Cerebellar nuclear complex (tissue), 1 donor: ENCODE measurements at places on chromosomes 4 and X.

- DNase-seq, result no peak
Measured at GRCh38 chrX:120264341-120264740, 13.7 kb downstream of the ZBTB33 start.

GRCh38 chr4:83961575-83961974, 425.7 kb downstream of the GPAT3 start:
- no peak for DNase-seq

DNA sequence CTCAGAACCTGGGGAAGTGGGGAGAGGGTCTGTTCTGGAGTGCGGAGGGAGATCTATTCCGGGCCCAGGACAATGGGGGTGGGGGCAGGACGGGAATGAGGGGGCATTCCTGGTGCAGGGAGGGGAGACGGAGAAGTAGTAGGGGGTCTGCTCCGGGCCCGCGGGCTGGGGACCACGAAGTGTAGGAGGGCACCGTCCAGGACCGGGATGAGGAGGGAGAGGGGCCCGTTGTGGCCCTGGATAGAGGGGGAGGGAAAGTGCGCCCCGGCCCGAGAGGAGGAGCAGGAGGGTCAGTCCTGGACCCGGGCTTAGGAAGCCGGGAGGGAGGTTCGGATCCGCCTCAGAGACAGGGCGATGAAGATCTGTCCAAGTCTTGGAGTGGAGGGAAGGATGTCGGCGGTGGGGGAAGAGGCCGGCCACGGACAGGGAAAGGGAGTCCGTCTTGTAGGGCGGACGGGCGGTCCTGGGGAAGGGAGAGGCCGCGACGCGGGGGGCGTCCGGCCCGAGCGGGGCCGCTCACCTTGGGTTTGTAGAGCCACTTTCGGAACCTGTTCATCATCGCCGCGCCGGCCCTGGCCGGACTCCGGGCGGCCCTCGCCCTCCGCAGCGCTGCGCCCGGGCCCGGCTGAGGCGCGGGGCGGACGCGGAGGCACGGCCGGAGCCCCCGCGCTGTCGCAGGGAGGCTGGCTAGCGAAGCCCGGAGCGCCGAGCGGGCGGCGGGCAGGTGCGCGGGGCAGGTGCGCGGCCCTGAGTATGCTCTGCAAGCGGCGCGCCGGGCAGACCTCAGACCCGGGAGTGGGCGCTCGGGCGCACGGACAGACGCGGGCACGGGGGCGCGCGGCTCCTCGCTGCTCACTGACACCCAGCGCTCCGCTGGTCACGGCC, at the start of gene ZFYVE28:
Gene ZFYVE28, minus strand, starts transcription at position 881 of the 885 bp plus-strand sequence. Its CDS starts 322 bp downstream, at position 559.
- no peak for DNase-seq

- DNase-seq, result no peak
Measured at GRCh38 chr4:88144866-88145300, 13.6 kb downstream of the ABCG2 start.

DNA sequence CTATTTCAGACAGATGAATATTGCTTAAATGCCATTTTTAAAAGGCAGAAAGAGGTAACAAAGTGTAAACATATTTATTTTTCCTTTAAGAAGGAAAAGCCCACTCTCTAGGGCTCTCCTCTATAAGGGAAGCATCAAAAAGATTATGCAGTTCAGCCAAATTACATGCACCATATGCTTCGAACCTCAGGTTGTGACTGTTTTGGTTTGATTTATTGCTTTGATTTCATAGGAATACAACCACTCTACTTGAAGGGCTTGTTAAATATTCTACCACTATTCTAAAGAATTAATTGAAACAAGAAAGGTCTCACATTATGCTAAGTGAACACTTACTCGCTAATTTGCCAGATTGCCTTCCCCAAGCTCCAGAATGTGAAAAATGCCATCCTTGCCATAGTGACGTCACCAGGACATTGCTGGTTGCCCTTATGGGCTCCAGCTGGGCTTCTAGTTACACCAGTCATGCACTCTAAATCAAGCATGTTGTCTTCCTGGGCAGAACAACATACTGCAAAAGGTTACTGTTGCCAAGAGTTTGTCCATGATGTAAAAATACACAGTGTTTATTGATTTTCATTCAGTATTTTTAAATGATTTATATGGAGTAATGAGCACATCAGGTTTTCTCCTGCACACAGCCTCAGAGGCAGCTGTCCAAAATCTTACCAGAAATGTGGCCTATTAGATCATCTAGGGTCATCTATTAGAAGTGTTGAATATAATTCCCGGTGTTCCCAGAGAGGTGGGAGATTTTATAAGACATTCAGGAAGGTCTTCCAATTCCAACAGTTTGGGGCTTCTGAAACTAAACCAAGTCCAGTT, 164.4 kb upstream of the RAPGEF2 start:
- no peak for DNase-seq

- DNase-seq, result no peak
Measured at GRCh38 chr4:123816462-123816861, 419.9 kb downstream of the SPRY1 start.

GRCh38 chr4:152515678-152516077, 20.2 kb downstream of the FBXW7 start:
- no peak for DNase-seq

DNA sequence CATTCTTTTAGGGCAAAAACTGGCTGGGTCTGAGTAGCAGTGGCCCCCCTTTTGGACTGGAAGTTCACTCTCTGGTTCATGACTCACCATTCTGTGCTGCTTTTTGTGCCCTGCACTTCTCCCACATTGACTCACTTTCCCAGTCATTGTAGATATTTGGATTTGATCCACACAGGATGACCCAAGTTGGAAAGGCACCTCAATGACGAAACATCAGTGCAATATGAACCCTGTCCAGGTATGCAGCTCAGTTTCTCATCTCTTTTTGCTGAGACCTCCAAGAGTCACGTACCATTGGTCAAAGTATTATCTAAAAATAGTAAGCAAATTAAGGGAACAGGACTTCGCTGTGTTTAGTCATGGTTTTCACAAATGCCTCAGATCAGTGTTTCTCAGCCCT, 92.7 kb downstream of the CBLL2 start:
- DNase-seq, result no peak

GRCh38 chr4:55865228-55865806, 11.9 kb downstream of the EXOC1 start:
- DNase-seq, result no peak

DNA sequence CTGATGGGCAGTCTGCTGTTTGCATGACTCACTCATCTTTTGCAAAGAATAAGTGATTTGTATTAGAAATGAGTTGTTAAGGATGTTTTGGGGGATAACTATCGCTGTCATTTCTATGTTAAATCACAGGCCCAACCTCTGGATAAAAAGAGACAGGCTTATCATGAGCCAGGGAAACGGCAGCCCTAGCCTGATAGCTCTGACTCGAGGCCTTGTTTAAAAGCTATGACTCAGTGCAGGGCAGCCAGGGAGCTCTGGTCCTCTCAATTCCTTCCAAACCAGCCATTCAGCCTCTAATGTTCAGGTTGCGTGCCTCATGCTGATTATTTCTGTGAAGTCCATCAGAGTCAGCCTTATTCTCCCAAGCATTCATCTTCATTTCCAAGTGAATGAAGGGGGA, 305.9 kb upstream of the HAND2 start:
- DNase-seq, result no peak

DNA sequence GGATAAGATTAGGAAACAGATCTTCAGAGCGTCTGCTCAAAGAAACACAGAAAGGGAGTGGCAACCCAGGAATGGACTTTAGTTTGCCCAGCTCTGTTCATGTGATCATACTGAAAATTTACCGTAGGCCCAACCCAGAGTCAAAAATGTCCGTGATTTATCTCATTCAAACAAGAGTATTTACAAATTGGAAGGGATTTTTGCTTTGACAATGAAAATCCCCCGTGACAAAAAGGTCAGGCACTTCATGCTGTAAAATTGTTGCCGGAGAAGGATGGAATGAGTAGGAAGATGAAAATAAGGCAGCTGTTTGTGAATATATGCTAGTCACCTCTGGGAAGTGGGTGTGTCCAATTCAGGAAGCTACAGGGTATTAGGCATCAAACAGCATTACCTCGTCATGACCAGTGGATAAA, 1.2 kb downstream of the SULT1B1 start:
- no peak for DNase-seq

DNA sequence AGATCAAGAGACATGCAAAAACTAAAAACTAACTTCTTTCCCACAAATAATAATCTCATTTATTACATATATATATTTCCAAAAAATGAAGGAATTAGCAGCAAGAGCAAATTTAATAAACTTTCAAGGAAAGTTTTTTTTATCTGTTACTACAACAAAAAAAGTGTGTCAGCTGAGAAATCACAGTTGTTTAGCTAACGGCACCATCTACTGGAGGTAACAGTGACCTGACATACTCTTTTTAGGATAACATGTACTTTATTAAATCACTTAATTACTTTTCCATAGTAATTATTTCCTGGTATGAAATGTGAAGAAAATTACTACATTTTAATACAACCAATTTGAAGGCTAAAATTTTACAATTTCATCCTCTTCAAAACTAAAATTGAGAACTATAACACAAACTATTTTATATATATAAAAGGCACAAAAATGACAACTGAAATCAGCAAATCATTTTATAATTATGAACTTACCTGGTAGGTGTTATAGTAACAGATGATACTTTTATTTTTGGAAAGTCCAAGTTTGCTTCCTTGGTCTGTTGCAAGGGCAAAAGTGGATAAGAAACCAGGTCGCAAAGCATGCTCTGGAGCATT, 9.1 kb downstream of the LAMTOR3 start:
- no peak for DNase-seq

DNA sequence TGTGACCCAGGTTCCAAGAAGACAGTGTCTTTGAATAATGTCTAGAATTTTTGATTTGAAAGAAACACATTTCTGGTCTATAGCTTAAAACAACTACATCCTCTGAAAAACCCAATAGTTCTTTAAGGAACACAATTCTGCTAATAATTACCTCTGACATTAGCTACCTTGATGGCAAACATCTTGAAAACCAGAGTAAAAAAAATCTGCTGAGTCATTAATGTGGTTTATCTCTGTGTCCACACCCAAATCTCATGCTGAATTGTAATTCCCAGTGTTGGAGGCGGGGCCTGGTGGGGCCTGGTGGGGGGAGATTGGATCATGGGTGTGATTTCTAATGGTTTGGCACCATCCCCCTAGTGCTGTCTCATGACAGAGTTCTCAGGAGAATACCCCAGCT, 1233.8 kb downstream of the NLGN4X start:
- DNase-seq, result no peak

GRCh38 chr4:29459926-29460325, 1260.2 kb upstream of the PCDH7 start:
- DNase-seq, result no peak

- no peak for DNase-seq
Measured at GRCh38 chr4:186264660-186265059, 1.3 kb upstream of the F11 start.

GRCh38 chr4:40412388-40412787, 77.3 kb downstream of the CHRNA9 start:
- DNase-seq, result no peak

DNA sequence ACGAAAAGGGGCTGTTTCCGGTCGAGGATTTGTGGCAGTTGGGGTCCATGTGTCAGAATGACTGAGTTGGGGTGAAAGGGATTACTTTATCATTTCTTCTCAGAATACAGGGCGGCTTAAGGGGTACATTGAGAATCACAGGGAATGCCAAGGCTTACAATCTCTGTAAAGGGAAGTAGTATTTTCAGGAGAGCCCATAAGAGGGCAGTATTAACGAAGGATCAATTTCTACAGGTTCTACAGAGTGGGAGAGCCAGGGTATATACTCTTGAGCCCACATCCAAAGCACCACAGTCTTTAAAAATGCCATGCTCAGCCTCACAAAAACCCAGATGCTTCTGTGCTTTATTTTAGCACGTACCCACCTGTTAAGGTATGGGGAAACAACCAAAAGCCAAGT, 67.7 kb upstream of the ZXDA start:
- DNase-seq, result no peak

DNA sequence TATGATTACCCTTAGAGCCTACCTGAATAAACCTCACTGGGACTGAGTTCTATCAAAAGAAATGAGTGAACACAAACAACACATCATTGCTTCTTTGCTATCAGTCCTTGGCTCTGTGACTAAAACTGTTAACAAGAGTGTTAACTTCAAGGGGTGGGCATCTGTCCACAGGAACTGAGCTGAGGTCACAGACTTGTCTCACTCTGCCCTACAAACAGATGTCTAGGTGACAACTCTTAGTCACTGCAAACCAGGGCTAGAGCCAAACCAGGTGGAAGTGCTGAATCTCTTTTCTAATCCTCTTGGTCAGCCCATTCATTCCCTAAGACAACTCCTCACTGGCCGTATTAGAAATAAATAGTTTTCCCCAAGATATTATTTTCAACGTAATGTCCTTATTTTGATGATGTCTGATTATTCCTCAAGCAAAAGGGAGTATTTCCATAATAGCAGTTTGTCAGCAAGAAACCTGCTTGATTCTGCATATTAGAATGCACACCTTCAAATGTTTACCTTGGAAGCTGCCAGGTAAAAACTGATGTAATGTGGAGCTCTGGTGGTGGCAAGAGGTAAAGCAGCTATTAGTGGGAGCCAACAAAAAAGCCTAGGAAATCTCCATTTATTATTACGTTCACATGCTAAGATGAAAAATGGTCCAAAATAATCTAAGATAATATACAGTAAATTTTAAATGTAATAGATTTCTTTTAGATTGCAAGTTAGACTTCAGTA, 4.0 kb downstream of the COL25A1 start:
- DNase-seq, result no peak

GRCh38 chrX:48937054-48937907, 18.5 kb upstream of the PIM2 start:
- DNase-seq, result no peak

DNA sequence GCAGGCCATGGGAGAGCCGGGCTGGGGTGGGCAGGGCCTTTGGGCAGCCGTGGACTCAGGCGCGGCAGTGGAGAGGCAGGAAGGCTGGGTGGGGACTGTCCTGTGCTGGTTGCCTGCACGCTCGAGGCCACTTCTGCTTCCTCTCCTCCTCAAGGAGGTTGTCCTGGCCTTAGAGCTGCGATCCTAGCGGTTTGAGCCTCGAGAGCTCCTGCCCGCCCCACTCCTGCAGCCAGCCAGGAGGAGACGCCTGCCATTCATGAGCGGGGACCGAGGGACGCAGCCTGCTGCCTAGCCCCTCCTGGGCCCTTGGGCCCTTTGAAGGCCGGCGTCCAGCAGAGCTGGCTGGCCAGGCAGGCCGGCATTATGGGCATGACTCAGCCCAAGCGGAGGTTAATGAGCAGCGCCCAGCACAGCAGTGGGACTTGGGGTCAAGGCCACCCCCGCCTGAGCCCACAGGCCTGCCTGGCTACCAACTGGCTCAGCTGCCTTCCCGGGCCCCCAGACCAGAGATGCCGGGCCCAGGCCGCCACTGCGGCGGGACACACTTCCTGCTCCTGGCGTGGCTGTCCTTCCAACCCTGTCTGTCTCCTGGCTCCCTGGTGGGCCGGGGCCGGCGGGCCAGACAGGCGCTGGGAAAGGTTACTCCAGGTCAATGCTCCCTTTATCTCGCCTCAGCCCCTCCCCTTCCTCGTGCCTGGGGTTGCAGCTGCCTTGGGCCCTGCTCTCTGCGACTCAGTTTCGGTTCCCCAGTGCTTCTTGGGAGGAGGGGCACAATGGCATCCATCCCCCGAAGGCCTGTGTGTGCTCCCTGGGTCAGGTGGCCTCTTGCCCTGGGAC, 1.8 kb downstream of the ABCD1 start:
- DNase-seq, result no peak

- no peak for DNase-seq
Measured at GRCh38 chrX:109704563-109704962, 28.5 kb downstream of the ACSL4 start.

GRCh38 chrX:154695911-154696675, 42.7 kb upstream of the CTAG2 start:
- DNase-seq, result no peak

- no peak for DNase-seq
Measured at GRCh38 chr4:77629885-77630284, 24.3 kb downstream of the CXCL13 start.
